ENCODE measurements at places on chromosomes 16 and 17.

GRCh38 chr16:49980166-49980565 lies 44.9 kb upstream of the CNEP1R1 start:
- DNase-seq: no peak

DNA sequence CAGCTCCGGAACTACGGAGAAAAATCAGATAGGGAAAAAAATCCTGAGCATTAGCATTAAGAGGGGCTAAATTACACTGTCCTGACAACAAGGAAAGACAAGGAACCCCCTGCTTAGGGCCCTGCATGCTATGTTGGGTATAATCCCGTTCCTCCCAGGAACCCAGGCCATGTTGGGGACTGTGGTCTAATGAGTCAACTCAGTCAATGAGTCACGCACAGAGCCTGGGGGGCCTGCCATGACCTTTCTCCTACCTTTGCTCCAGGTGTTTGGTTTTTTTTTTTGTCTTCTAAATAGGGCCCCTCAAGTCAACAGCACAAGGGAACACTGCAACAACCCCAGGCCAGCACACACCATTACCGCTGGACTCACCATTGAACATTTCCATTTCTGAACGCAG lies 8.9 kb upstream of the ZNF200 start:
- no peak for DNase-seq

DNA sequence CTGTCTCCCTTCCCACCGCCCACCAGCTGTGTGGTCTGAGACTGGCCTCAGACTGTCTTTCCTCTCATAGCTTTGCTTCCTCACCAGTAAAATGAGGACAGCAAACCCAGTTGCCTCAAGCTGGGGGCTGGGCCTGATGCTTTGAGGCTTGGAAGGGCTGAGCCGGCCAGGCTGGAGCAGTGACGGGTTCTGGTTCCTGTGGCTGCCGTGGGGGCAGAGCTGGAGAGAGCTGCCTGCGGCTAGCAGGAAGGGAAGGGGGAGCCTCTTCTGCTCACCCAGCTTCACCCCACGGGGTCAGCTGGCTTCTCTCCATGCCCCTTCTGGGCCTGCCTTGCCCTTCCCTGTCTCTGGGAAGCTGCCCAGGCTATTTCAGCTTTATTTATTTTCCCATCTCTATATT lies 23.7 kb downstream of the LASP1 start:
- no peak for DNase-seq

DNA sequence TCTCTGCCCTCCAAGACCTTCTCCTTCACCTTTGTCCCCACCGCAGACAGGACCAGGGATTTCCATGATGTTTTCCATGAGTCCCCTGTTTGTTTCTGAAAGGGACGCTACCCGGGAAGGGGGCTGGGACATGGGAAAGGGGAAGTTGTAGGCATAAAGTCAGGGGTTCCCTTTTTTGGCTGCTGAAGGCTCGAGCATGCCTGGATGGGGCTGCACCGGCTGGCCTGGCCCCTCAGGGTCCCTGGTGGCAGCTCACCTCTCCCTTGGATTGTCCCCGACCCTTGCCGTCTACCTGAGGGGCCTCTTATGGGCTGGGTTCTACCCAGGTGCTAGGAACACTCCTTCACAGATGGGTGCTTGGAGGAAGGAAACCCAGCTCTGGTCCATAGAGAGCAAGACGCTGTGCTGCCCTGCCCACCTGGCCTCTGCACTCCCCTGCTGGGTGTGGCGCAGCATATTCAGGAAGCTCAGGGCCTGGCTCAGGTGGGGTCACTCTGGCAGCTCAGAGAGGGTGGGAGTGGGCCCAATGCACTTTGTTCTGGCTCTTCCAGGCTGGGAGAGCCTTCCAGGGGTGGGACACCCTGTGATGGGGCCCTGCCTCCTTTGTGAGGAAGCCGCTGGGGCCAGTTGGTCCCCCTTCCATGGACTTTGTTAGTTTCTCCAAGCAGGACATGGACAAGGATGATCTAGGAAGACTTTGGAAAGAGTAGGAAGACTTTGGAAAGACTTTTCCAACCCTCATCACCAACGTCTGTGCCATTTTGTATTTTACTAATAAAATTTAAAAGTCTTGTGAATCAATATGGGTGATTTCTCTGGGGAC lies 12.2 kb downstream of the CX3CL1 start:
- no peak for DNase-seq

DNA sequence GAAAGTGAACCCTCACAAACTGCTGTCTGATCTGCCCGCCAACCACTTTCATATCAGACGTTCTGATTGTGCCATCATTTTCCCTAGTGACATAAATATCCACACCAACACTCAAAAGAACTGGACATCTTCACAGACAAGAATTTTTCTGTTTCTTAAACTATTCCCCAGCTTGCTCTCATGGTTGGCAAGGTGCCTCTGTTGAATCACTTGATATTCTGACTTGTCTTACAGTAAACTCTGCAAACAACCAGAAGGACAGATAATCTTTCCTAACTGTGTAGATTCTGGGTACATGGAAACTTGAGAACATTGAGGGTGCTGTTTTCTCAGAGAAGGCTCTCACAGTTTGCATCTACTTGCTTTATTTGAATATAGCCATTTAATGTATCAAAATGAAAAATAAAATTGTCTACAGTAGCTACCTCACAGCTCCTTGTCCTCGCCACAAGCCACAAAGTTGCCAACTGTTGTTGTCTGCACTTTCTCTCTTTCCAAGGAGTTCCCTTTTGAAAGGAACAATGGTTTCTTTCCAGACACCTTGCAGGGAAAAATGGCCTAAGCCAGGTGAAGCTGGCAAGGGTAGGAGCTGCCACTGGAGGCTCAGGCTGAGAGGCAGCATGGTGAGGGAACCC lies 46.0 kb upstream of the ADAMTS18 start:
- no peak for DNase-seq
